Iris pigment epithelial cell (primary cell): ENCODE measurements at places on chromosomes 16 and 17.

DNA sequence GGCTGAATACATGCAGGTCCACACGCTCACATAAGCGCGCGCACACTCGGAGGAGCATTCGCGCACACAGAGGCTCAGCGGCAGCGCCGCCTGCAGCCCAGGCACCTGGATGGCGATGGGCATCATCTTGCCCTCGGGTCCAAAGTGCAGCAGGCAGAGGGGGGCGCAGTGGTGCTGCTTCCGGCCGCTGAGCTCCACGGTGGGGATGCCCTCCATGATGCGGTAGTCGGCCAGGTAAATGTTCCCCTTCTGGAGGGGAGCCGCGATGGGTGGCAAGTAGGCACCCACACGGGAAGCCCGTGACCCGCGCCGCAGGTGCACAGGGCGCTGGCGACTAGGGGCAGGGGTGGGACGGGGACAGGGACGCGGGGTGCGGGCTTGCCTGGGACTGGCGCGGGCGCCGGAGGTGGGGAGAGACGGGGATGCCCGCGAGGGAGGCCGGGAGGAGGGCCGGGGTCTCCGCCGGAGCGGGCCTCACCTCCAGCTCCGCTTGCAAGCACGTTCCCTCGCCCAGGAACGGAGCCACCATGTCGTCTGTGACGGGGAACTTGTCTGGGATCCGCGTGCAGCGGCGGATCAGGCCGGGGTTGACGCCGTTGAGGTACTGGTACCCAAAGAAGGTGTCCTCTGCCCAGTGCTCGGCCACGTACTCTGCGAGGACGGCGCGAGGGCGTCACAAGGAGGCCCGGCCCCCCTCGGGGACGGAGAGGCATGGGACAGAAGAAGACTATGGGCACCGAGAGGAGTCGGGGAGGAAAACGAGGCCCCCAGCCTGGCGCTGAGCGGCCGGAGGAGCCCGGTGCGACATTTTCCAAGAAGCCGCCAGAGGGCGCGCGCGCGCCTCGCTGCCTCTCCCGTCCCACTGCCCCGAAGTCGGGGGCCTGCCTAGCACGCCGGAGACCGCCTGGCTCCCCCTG lies 8.0 kb downstream of the ALOX12B start:
- peak; percentile 31 for DNase-seq

DNA sequence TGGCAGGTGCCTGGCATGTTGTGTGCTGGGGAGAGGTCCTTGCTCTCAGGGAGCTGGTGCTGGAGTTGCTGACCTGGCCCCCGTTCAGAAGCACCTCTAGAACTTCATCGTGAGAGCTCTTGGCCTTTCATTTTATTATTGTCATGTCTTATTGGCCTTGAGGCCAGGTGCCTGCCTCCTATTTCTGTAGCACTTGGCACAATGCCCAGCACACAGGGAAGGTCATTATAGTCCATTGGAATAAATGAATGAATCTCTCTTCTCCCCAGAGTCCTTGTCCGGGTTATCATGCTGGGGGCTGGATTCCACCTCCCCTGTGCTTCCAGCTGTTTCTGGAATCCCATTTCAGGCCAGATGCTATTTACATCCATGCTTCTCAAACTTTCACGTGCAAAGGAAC lies 169.2 kb downstream of the HAPSTR1 start:
- DNase-seq = no peak

DNA sequence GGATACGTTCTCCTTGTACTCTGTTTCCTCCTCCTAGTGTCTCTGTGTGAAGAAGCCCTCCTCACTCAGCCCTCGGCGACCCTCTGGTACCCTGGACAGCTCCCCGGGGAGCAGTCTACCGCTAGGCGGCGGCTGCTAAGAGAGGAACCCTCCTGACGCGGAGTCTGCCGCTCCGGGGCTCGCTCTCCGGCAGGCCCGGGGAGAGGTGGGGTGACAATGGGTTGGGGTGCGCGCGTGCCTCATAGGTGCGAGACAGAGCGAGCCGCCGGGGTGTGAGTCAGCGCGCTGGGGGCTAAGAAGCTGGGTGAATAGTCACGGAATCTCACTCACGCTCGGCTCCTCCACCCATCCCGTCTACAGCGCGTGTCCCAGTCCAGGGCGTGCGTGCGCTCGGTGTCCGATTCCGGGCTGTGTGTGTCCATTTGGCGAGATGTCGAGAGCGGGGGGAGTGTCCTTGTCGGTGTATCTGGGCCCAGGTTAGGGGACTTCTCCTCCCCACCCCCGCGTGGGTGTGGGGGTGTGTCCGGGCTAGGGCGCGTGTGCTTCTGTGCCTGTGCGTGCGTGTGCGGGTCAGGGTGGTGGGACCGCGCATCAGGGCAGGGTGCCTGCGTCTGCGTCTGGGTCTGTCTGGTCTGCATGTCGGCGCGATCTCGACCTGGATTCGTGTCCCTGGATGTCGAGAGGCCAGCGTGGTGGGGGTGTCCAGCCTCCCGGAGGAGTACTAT lies 577 bp upstream of the HS3ST2 start:
- DNase-seq = peak; percentile 26

DNA sequence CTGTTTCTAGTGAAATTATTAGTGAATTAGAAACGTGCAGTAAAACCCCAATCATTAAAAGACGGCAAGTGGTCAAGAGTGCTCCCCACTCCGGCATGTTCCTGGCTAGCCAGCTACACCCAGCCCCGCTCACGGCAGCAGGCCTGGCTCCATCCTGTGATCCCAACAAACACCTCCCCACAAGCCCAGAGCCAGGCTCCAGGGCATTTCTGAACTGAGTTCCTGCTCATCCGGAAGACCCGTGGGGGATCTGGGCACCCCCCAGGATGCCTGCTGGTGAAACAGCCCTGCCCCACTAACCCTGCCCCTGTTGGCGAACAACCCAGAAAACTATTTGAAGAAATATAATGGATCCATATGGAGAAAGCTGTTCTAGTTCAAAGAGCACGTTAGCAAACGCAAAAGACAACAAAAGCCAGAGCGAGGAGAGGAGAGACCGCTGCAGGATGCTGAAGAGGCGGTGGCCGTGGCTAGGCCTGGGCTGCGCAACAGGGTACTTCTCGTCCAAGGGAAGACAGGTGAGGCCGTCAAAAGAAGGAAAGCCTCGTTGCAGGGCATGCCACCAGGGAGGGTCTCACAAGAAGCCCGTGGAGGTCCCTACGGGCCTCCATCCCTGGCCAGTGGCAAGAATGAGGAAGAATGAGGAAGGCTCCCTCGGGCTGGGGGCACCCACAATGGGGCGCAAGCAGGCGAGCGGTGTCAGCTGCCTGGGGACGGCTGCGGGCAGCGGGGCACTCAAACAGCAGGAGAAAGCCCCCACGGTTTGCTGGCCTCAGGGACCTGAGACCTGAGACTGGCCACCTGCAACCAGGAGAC lies 19.2 kb downstream of the SLC16A3 start:
- DNase-seq = no peak

- DNase-seq = no peak
Measured at GRCh38 chr17:14688134-14688533, 387.3 kb downstream of the HS3ST3B1 start.

GRCh38 chr17:69117855-69118784 lies 23.6 kb downstream of the ABCA6 start:
- no peak for DNase-seq
